ENCODE measurements at places on chromosomes 2 and 18. TPM values are rescaled to one million over a fixed set of nuclear protein-coding genes. Genes with fewer than 3 reads are reported as not detected.

IL1R2 gene
- not detected for polyA plus RNA-seq

NEURL3 gene
- polyA plus RNA-seq, result not detected

DOK6 gene
- 0.55 TPM for polyA plus RNA-seq

GAREM1 gene
- polyA plus RNA-seq, result 0.48 TPM

GRCh38 chr2:70957798-70958197 lies 20.6 kb upstream of the ANKRD53 start:
- no peak for DNase-seq

GRCh38 chr18:70523792-70524182 lies 234.9 kb downstream of the SOCS6 start:
- DNase-seq, result no peak

- DNase-seq, result no peak
Observed at GRCh38 chr18:44887227-44887631, 206.5 kb downstream of the SETBP1 start.

- no peak for DNase-seq
Observed at GRCh38 chr18:5738526-5738925, 156.8 kb downstream of the TMEM200C start.

DNA sequence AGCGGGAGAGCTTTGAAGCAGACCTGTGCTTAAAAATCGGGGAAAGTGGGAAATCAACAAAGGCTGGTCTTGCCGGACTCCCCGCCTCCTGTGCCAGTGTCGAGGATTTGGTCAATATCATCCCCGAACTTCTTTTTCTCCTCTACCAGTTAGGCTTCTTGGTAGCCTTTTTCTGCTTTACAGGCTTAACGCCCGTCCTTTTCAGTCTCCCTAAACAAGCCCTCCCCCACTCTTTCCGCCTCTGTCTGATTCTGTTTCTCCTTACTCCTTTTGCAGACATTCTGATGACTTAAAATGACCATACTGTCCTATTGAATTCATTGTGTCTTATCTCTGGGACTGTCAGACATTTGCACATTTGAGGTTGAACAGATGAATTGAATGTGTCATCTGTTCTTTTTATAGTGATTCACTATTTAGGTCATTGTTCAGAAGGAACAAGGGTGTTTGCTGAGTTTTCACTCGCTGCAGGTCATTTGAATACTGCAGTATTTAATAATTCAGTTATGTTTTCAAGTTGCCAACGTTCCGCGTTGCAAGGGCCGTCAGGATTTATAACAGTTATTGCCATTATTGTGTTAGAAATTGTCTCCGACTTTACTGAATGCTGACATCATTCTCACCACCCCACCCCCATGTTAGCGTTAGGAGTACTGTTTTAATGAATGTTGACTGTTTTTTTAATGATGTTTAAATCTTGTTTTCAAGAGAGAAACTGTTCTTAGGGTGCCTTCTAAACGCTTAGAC lies 1.1 kb downstream of the ITGAV start:
- no peak for DNase-seq

GRCh38 chr2:201996006-201996405 lies 37.6 kb upstream of the FZD7 start:
- no peak for DNase-seq

- no peak for DNase-seq
Observed at GRCh38 chr2:72926811-72927465, 9.6 kb downstream of the EMX1 start.

GRCh38 chr2:101706819-101707177 lies 9.3 kb downstream of the MAP4K4 start:
- DNase-seq, result no peak

- DNase-seq, result no peak
Observed at GRCh38 chr2:31973665-31974064, 37.1 kb downstream of the MEMO1 start.

DNA sequence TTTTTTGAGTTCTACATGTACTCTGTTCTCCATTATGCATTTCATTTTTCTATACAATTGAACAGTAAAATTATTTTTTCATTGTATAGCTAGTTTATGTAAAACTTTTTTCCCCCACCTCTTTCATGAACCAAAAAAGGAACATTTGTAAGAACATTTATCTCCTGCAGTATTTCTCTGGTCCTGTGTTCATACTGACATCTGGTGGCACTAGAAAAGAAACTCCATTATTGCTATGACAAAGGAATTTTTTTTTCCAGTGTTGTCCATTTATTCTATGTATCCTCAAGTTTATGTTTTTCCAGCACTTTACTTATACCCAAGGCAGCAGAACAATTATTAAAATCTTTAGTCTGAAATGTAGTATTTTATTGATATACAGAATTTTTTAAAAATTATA lies 27.4 kb upstream of the CHAC2 start:
- DNase-seq, result no peak

GRCh38 chr2:23118313-23118712 lies 266.7 kb upstream of the KLHL29 start:
- no peak for DNase-seq

DNA sequence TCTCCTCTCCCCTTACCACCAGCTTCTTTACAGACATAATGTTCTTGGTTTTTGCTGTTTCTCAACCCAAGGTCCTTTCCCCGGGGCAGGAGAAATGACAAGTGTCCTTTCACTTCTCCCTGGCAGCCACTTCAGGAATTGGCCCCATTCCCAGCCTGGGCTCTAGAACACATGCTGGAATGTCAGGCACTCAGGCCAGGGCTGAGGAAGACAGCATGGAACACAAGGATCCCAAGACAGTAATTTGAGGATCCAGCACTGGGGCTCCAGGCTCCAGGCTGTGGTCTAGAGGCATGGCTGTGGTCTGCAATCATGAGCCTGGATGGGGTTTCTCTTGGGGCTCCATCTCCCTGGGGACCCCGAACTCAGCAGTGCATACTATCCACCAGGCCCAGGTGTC lies 201.4 kb downstream of the CELF4 start:
- DNase-seq, result no peak

GRCh38 chr2:173350383-173350782 lies 4.3 kb upstream of the CDCA7 start:
- DNase-seq, result no peak

- no peak for DNase-seq
Observed at GRCh38 chr2:105775809-105776559, 31.3 kb downstream of the NCK2 start.
